Hypothalamus (tissue), 51 donors: ENCODE measurements at places on chromosomes 2 and 18.

- no peak for DNase-seq
Measured at GRCh38 chr2:17311771-17312511, 206.3 kb downstream of the RAD51AP2 start.

DNA sequence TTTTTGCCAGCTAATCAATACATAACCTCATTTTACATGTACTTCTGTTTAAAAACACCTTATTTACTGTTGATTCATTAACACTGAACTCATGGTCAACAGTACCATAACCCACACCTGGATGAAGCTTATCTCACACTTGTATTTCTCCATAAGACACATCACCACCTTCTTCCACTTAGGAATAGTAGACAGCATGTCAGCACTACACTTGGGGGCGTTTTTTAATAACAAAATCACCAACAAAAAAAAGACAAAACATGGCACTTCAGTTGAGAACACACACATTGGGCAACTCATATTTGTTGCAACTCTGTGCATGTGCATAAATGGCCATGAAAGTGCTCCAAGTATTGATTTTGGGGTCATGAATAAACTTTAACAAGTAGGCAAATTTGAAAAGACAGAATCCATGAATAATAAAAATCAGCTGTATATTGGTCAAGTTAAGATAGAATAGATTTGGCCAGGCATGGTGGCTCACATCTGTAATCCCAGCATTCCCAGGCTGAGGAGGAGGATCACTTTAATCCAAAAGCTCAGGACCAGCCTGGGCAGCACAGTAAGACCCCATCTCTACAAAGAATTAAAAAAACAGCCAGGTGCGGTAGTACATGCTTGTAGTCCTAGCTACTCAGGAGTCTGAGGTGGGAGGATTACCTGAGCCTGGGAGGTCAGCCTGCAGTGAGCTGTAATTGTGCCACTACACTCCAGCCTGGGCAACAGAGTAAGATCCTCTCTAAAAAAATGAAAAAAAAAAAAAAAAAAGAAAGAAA, 84.4 kb upstream of the SRD5A2 start:
- DNase-seq, result no peak

DNA sequence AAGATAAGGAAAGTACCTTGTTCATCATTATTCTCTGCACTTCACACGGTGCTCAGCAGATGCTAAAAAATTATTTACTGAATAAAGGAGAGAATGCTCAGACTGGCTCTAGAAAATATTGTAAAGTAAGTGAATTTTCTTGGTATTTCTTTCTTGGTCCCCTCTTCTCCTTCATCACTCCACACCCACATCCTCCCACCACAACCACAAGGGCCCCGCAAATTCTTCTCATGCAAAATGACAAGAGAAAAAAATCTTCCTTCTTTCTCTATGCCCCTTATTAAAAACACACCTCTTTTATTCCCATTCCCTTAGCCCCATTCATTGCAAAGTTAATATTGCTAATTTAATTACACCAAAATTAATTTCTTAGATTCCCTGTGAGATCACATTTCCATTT, 74.2 kb upstream of the NEDD4L start:
- DNase-seq, result no peak

GRCh38 chr2:83365476-83365875, 1093.6 kb downstream of the SUCLG1 start:
- DNase-seq, result no peak

DNA sequence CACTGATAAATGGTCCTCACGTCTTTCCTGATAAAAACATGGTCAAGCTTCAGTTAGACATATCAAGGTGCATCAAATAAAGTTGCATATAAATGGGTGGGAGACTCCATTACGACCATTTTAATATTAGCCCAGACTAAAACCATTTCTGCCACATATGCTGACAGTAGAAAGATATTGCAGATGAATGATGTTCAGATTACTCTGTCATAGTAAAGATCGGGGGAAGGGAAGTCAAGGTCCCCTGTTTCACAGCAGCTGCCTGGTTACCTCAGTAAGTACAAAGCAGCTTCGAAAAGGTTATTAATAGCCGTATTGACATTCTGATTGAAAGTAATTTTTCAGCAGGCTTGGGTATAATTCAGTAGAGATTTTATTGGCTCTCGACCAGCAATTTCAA, 927.7 kb upstream of the CDH2 start:
- no peak for DNase-seq

- no peak for DNase-seq
Measured at GRCh38 chr18:63445037-63445436, 22.8 kb upstream of the VPS4B start.

DNA sequence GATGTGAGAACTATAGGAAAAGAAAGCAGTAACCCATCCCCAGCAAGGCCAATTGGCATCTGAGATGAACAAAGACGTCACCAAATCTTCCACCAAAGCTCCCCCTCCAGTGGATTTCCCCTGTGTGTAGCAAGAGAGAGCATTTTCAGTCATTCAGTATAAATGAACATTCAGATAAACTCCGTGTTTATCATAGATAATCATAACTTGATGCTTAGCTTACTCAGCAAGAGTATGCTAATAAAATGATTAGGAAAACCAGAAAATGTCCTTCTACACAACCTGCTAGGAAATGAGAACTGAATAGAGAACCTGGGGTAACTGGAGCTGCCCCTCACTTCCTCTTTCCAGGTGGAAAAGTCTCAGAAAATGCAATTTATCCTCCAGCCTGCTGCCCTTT, 198.0 kb upstream of the CCDC150 start:
- DNase-seq, result no peak

GRCh38 chr2:213104092-213104902, 47.1 kb downstream of the IKZF2 start:
- DNase-seq, result no peak

GRCh38 chr2:156589381-156590079, 153.4 kb downstream of the GPD2 start:
- DNase-seq, result no peak

DNA sequence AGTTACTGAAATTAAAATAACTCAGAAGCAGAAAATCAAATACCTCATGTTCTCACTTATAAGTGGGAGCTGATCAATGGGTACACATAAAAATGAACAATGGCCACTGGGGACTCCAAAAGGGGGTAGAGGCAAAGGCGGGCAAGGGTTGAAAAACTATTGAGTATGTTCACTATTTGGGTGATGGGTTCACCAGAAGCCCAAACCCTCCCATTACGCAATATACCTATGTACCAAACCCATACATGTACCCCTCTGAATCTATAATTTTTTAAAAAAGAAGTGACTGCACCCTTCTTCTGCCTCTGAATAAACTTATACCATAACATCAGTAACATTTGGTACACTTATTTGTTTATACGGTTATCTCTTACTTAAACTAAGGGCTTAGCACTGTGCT, 119.4 kb downstream of the ZRANB3 start:
- DNase-seq, result no peak

DNA sequence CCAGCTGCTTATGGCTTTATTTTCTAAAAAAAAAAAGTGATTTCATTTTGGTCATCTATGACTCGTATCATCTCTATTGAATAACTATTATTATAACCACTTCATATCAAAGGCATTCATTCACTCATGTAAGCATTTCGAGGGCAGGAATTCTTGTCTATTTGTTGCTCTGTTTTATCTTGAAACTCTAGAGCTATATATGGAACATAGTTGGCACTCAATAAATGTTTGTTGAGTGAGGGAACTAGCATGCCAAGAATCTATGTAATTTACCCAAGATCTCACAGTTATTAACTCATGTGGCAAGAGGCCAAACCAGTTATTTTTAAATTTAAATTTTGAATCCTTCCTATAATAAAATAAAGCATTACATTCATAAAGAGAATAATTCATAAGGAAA, 470.1 kb downstream of the TMX3 start:
- no peak for DNase-seq

DNA sequence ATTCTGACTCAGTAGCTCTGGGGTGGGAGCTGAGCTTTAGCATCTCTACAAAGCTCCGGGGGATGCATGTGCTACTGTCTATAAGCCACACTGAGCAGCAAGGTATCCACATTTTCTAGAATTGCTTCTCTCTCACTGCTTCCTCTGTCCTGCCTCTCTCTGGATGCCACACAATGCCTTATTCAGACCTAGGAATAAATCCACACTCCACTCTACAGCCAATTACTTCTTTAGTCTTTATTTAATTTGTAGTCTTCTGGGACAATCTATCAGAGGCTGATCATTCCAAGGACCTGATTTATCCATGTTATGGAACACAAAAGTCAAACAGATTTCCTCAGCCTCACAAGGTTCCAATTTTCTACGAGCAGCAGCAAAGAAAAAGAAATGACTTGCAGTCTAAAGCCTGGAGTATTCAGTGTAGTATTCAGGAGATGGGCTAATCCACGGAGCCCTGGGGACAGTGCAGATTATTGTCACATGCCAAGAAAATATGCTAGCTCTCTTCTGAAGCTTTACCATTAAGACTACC, 4.4 kb downstream of the BCL2 start:
- DNase-seq, result no peak

- no peak for DNase-seq
Measured at GRCh38 chr2:44398243-44398897, 36.6 kb downstream of the CAMKMT start.
